H1 (cell line): ENCODE measurements at places on chromosomes 5 and 9. TPM values are rescaled to one million over a fixed set of nuclear protein-coding genes. Genes with fewer than 3 reads are reported as not detected.

Gene WNK2
- 87.2 and 89.2 TPM in 2 replicates for total RNA-seq

Gene DPM2
- total RNA-seq, result 45.4 and 48.8 TPM in 2 replicates

Gene SPINK7
- total RNA-seq, result not detected in 2 replicates

Gene NCS1
- 42.4 and 47.6 TPM in 2 replicates for total RNA-seq

Gene PCDH1
- total RNA-seq, result 101 and 106 TPM in 2 replicates

Gene BASP1
- total RNA-seq, result 95.2 and 97.7 TPM in 2 replicates

Gene SLC45A2
- not detected in 2 replicates for total RNA-seq

Gene LECT2
- not detected in 2 replicates for total RNA-seq

Gene TXNDC8
- total RNA-seq, result not detected in 2 replicates

GRCh38 chr9:90906316-90907055 lies 104.9 kb downstream of the SYK start:
- H3K27me3 ChIP-seq, result no peaks in the 10 kb centered on the region
- no peaks in the 10 kb centered on the region for H3K36me3 ChIP-seq
- H3K27ac ChIP-seq, result no peak overlapping the region
- DNase-seq, result no peak

- no peaks in the 10 kb centered on the region for H3K36me3 ChIP-seq
- no peaks in the 10 kb centered on the region for H3K27me3 ChIP-seq
- H3K4me3 ChIP-seq, result no peak overlapping the region
- H3K4me1 ChIP-seq, result no peaks in the 10 kb centered on the region
- H3K27ac ChIP-seq, result no peak overlapping the region
Observed at GRCh38 chr5:41418220-41419031, 92.0 kb downstream of the PLCXD3 start.

DNA sequence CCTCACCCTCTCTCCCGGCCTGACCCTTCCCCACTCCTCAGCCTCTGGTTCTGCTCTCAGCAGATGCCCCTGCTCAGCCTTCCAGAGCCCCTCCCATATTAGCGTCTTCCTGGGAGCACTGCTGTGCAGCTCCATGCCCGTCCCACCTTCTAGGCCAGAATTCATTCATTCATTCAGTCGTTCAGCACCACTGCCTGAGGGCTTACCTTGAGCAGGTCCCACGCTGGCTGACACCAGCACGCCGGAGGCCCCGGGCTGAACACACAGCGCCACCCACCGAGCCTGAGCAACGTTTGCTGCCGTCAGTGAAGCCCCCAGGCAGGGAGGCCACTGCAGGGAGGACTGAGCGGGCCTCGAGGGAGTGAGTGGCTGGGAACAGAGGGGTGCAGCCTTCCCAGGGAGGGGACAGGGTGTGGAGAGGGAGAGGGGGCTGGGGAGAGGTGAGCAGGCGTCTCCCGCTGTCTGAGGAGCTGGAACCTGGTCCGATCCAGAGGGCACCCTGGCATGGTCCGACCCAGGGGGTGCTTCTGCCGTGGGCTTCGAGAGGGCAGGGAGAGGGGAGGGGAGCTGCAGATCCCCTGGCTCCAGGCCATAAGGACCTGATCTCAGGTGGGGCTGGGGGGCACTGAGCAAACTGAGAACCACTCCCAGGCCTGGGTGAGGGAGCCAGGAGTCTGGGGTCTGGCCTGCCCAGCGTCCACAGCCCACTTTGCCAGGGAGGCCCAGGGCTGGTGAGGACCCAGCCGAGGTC lies 98.8 kb upstream of the RAPGEF1 start:
- H3K36me3 ChIP-seq, result no peaks in the 10 kb centered on the region
- H3K27ac ChIP-seq, result no peak overlapping the region
- H3K4me1 ChIP-seq, result no peaks in the 10 kb centered on the region; the same call in 1 of the 2 replicates
- no peak overlapping the region for H3K4me3 ChIP-seq

DNA sequence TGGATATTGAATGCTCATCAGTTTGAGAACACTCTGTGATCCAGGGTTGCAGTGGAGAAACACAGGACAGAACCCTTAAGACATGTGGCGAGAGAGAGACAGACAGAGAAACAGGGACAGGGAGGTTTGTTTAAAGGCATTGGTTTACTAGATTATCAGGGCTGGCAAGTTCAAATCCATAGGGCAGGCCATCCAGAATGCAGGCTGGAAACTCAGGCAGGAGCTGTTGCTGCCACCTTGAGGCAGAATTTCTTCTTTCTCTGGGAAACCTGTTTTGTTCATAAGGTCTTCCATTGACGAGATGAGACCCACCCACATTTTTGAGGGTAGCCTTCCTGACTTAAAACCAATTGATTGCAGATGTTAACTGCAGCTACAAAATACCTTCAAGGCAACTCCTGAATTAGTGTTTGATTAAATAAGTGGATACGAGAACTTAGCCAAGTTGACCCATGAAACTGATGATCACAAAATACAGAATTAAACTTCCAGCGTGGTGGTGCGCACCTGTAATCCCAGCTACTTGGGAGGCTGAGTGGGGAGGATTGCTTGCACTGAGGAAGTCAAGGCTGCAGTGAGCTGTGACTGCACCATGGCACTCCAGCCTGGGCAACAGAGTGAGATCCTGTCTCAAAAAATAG lies 55.9 kb downstream of the NSUN2 start:
- H3K4me3 ChIP-seq, result no peak overlapping the region
- H3K4me1 ChIP-seq, result no peaks in the 10 kb centered on the region
- no peak for DNase-seq
- H3K36me3 ChIP-seq, result no peaks in the 10 kb centered on the region

GRCh38 chr5:38830521-38831051 lies 15.2 kb upstream of the OSMR start:
- H3K27me3 ChIP-seq, result no peaks in the 10 kb centered on the region
- H3K4me1 ChIP-seq, result no peaks in the 10 kb centered on the region
- H3K27ac ChIP-seq, result no peak overlapping the region
- DNase-seq, result no peak
- H3K4me3 ChIP-seq, result no peak overlapping the region
- H3K36me3 ChIP-seq, result no peaks in the 10 kb centered on the region

DNA sequence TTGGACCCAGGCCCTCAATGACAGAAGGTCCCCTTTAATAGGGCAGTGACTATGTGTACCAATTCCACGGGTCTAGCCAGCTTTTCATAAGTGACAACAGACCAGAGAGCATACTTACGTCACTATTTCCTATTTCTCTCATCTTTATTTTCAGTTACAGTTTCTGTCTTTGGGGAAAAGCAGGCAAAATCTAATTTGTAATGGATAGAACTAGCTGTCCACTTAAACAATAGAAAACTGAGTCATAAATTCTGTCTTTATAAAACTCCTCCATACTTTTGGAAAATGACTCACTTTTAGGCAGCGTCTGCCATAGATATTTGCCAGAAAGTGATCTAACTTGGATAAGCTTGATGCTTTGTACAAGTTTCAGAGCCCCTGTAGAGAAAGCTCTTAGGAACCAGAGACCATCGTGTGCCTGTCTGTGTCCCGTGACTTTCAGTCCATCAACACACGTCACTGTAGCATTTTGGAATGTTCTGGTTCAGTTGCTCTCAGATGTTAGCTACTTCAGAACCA lies 101.9 kb downstream of the F2RL2 start:
- no peaks in the 10 kb centered on the region for H3K27me3 ChIP-seq
- no peak overlapping the region for H3K4me3 ChIP-seq
- no peaks in the 10 kb centered on the region for H3K4me1 ChIP-seq
- no peak overlapping the region; the same call in 1 of the 2 replicates for H3K27ac ChIP-seq
- no peak for DNase-seq

DNA sequence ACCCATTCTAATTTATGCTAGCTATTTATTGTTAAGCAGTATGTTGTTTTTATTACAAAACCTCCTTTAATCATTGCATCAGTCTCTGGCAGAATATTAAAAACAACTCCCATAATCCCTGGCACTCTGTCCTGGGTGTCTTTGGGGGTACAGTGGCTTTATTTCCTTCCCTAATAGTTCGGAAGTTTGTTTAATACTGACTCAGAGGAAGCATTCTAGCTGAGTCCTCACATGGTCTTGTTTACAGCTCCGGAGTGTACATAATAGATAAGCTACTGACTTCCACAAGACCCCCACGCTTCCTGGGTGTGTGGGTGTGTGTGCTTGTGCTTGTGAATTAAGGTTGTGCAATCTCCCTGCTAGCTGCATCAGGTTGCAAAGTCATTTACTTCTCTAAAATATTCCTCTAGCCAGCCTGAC lies 149.8 kb upstream of the CDKN2B start:
- DNase-seq, result no peak
- H3K36me3 ChIP-seq, result no peaks in the 10 kb centered on the region
- H3K4me1 ChIP-seq, result no peaks in the 10 kb centered on the region
- H3K27ac ChIP-seq, result no peak overlapping the region

DNA sequence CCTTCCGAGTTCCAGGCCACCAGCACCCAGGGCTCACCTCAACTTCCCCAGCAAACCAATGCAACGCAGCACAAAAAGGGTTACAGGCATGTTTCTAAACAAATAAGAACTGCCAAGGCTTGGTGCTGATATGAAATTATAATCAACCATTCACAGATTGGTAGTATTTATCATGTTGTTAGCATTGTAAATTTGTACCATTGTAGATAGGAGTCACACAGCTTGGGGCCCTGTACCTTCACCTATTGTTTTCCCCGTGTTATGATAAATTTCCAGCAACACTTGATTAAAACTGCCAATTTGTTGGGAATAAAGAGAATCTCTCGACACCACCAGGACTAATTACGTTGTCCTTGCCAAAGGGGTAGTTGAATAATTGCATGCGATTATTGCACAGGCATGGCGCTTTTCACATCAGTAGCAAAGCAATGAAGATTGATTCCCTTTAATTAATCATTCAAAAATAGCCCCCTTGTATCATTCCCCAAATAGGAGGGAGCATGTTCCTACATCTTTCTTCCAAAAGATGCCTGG lies 454.1 kb downstream of the ZNF608 start:
- no peak for DNase-seq
- H3K27ac ChIP-seq, result no peak overlapping the region
- no peak overlapping the region for H3K4me3 ChIP-seq
- H3K4me1 ChIP-seq, result no peaks in the 10 kb centered on the region
- no peaks in the 10 kb centered on the region for H3K27me3 ChIP-seq

DNA sequence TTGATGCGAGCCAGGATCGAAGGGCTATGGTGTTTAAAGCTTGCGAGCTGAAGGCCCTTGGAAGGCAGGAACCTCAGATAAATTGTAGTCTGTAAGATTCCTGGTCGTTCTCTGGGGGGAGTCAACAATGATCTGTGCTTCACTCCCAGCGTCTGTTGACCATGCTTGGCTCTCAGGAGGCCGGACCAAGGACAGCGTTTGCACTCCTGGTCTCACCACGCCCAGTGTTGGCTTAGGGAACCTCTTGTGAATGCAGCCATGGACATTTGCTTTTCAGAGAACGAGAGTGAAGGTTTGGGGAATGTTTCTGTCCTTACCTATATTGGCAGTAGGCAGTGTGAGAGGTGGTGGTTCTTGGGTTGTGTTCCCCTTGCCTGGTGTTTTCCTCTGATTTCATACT lies 60.2 kb upstream of the FAM120AOS start:
- no peak overlapping the region for H3K27ac ChIP-seq
- H3K27me3 ChIP-seq, result no peaks in the 10 kb centered on the region
- H3K36me3 ChIP-seq, result no peaks in the 10 kb centered on the region
- H3K4me1 ChIP-seq, result peaks cover 3% of the 10 kb centered on the region

DNA sequence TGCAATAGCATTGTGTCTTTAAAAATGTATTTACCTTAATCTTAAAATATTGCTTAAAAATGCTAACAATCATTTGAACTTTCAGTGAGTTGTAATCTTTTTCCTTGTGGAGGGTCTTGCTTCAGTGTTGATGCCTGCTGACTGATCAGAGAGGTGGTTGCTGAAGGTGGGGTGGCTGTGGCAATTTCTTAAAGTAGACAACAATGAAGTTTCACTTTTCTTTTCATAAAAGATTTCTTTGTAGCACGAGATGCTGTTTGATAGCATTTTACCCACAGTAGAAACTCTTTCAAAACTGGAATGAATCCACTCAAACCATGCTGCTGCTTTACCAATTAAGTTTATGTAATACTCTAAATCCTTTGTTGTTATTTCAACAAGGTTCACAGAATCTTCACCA lies 50.8 kb downstream of the NR3C1 start:
- no peak overlapping the region for H3K4me3 ChIP-seq
- H3K36me3 ChIP-seq, result no peaks in the 10 kb centered on the region
- H3K4me1 ChIP-seq, result no peaks in the 10 kb centered on the region
- H3K27ac ChIP-seq, result no peak overlapping the region
- DNase-seq, result no peak

DNA sequence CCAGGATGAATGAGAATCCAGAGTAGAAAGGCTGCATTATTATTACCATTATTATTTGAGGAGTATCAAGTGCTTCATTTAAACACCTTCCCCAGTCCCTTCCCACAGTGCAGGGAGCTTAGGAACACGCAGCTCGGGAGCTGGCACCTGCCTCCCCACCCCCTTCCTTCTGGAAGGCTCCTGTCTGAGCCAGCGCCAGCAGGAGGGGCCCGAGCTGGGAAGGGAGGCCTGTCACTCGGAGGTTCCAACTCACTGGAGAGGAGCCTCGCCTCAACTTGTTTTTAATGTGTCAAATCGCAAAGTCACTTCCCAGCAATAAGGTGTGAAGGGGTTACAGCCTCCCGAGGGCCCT lies 156.4 kb upstream of the IRX4 start:
- H3K4me1 ChIP-seq, result peaks cover 8% of the 10 kb centered on the region
- no peaks in the 10 kb centered on the region for H3K36me3 ChIP-seq
- no peaks in the 10 kb centered on the region for H3K27me3 ChIP-seq
- no peak overlapping the region for H3K27ac ChIP-seq
- H3K4me3 ChIP-seq, result no peak overlapping the region

- H3K36me3 ChIP-seq, result peaks cover 19% of the 10 kb centered on the region
- no peak for DNase-seq
Observed at GRCh38 chr5:78627175-78627574, 21.4 kb downstream of the LHFPL2 start.

DNA sequence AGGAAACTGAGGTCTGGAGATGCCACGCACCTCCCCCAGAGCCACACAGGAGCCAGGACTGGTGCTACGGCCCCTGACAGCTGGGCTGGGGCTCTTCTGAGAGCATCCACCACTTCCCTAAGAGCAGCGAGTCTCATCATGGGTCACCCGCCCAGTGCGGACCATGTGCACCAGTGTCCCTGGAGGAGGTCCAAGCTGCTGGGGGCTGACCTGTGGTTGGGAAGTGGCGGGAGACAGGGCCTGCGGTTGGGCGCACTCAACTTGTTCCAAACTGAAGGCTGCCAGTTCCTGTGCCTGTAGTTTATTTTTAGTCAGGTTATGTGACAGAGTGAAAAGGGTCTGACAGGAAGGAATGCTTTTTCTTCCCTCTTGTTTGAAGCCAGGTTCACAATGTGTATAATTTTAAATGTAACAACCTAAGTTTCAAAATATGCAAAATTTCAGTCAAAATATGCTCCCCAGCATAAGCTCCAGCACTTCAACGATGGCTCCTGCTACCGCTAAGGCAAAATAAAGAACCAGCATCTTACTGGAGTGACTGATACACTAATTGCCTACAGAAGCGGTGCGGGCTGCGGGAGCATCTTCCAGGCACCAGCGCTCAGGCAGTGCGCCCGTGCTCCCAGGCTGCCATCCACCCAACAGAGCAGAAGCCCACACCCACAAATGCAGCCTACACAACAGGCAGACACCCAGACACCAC lies 14.8 kb downstream of the BARHL1 start:
- H3K36me3 ChIP-seq, result peaks cover 2% of the 10 kb centered on the region
- peaks cover 10% of the 10 kb centered on the region for H3K4me1 ChIP-seq
- no peak overlapping the region for H3K4me3 ChIP-seq
- no peak overlapping the region for H3K27ac ChIP-seq

GRCh38 chr9:135442075-135442474 lies 37.5 kb upstream of the PPP1R26 start:
- H3K36me3 ChIP-seq, result no peaks in the 10 kb centered on the region
- no peak overlapping the region for H3K4me3 ChIP-seq
- H3K27ac ChIP-seq, result no peak overlapping the region
- H3K27me3 ChIP-seq, result no peaks in the 10 kb centered on the region
